ENCODE measurements at places on chromosomes 5 and 9. TPM values are rescaled to one million over a fixed set of nuclear protein-coding genes. Genes with fewer than 3 reads are reported as not detected.

GRCh38 chr5:158026304-158027031 lies 167.5 kb upstream of the CLINT1 start:
- peak; percentile 67 for DNase-seq

DNA sequence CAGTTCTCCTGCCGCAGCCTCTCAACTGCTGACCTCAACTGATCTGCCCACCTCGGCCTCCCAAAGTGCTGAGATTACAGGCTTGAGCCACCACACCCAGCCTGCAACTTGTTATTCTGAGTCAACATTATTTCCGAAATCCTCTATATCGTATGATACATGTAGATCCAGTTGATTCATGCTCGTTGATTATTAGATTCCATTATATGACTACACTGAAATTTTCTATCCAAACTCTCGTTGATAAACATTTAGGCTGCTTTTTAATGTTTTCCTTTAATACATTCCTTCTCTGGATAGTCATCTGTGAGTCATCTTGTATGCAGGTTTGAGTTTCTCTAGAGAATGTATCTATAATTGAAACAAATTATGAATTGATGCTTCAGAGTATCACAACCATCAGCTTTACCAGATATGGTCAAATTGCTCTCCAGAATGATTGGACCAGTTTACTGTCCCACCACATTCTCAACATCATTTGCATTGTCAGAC lies 4.1 kb downstream of the CDK7 start:
- no peak for DNase-seq

DNA sequence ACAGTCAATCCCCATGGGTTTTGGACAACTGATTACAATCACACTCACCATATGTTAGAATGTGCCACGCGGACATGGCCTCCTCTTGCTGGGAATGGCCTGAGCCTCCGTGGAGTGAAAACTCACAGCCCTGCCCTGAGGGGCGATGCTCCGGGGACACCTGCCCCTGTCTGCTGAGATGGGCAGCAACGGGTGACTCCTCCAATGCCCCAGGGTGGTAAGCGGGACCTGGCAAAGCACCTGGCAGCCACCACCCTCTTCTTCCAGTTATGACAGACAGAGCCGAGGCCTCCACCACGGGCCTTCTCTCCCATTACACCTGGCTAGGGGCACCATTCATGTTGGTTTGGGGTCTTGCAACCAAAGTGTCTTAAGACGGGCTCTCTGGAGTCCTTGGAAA lies 94.9 kb upstream of the COL5A1 start:
- no peak for DNase-seq

GRCh38 chr5:149826574-149826973 lies 96.5 kb downstream of the PPARGC1B start:
- no peak for DNase-seq

DNA sequence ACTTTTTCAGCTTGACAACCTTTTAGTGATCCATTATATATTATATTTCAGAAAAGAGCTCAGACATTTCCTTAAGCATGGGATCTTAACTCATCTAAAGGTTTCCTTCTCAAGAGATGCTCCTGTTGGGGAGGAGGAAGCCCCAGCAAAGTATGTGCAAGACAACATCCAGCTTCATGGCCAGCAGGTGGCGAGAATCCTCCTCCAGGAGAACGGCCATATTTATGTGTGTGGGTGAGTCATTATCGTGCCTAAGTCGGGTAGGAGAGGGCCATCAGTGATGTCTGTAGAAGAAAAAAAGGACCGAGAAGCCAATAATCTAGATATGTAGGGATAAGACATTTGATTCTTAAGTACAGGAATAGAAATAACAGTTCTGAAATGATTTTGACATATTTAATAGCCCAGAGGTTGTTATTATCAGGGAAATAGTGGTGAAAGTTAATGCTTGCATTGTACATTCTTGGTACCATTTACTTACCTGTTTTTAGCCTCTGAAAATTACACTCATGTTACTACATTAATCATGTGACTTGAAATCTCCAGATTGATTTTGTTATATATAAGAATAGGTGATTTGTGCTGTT lies 28.2 kb downstream of the MTRR start:
- peak; percentile 4 for DNase-seq

DNA sequence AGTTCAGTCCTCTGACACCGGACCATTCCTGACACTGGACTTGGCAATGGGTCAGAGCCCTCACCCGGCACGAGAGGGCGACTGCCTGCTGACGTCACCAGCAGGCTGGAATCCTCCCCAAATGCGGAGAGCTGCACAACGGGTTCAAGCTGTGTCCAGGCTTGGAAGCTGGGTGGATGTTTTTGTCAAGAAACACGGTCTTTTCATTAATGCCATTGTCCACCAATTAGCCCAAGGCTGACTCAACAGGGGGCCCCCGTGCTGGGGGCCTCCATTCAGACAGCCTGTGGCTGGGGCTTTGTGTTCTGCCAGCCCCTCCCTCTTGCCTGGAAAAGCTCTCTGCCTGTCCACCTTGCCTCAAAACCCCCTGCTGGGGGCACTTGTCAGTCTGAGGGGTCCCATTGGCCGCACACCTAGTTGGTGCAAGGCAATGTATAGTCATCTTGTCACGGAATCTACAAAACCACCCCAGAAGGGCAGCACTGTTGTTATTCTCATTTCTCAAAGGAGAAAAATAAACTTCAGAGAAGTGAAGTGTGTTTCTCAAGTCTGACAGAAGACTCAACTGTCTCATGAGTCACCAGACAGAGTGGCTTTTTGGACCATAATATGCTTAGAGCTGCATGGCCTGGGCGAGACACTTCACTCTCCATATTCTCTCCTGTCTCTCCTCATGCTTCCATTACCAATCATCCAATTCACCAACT lies 24.6 kb downstream of the NDUFA8 start:
- no peak for DNase-seq

GRCh38 chr9:113296796-113297558 lies 6.2 kb downstream of the RNF183 start:
- DNase-seq = no peak

GRCh38 chr5:96615223-96615622 lies 47.0 kb upstream of the CAST start:
- DNase-seq = no peak

DNA sequence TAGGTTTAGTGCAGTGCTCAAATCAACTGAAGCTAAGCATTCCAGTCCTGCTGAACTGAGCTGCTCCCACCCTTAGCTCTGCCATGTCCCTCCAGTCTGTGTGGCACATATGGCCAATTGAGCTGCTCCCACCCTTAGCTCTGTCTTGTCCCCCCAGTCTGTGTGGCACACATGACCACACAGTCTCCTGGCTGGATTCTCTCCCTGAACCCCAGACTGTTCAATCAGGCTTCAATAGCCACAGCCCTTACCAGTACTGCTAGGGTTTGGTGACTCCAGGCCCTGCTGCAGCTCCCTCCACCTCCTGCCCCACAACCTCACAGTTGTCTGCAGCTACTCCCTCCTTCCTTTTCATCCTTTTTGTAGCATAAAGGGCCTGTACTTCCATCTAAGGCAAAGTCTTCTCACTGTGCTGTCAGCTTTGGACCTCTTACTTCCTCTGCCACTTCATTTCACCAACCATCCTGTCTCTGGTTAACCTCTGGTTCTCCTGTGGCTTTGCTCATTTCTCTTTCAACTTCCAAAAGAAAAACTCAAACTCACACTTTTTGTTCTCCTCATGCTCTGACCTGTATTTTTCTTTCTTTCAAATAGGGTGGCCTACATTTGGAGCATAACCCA lies 50.8 kb downstream of the ADAMTS12 start:
- no peak for DNase-seq

GRCh38 chr5:40150896-40151295 lies 528.8 kb upstream of the PTGER4 start:
- no peak for DNase-seq

DNA sequence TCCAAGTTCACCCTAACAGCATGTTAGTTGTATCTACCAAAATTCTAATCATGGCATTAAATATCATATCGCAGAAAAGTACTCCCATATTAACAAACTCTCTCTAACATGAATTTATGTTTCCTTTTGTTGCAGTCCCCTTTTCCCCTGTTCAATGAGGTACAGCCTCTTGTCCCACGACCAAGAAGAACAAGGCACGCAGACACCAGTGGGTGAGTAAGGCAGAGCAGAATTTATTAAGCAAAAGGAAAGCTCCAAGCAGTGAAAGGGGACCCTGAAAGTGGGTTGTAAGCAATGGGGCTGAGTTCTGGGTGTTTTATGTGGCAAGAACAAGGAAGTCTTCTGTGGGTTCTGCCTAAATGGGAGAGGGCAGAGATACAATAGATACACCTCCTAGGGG lies 183.5 kb downstream of the LURAP1L start:
- no peak for DNase-seq

DNA sequence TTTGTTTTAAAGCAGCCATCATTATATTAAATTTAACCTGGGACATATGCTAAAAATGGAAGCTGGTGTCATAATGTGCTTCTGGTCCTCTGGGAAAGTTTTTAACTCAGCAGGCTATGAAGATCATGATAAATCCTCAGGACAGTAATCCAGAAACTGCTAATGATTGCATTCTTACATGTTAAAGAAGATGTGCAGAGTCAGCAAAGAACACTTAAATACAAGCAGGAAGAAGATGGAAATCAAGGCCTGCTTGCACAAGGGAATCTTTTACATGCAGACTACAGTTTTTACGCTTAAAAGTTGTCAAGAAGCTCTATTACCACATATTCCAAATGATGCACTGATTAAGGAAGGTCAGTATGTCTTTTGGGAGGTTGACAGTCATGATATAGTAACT lies 246.0 kb upstream of the PTPRD start:
- no peak for DNase-seq

DNA sequence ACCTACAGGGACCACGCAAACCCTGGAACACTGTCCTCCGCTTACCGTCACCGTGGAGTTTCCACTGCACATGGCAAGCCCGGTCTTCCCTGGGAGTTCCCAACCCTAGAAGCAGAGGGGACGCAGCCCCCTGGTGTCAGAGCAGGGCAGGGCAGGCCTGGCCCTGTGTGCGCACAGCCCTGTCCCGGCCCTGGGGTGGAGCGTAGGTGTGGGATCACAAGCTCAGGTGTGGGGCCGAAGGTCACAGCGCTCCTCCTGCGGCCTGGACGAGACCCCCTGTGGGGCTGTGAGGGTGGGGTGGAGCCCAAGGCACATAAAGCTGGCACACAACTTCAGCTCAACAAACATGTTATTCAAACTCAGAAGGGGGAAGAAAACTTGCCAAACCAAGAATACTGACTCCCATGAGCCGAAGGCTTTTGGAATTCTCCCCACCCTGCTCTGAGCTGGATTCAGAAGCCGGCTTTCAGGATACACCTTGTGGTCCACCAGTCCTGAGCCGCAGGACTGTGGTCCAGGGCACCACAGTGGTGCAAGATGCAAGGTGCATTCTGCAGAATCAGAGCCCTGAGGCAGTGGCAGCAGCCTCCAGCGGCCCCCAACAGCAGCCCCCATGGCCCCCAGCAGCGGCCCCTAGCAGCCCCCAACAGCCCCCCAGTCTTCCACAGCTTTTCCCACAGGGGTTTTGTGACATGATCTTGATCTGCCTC lies 11.8 kb upstream of the EXOC3 start:
- DNase-seq = peak; percentile 35

GRCh38 chr5:92769978-92770377 lies 811.0 kb downstream of the NR2F1-AS1 start:
- DNase-seq = no peak

GRCh38 chr9:87520172-87520683 lies 22.6 kb downstream of the DAPK1 start:
- no peak for DNase-seq

- no peak for DNase-seq
Measured at GRCh38 chr9:70073193-70073592, 29.5 kb downstream of the MAMDC2 start.

DNA sequence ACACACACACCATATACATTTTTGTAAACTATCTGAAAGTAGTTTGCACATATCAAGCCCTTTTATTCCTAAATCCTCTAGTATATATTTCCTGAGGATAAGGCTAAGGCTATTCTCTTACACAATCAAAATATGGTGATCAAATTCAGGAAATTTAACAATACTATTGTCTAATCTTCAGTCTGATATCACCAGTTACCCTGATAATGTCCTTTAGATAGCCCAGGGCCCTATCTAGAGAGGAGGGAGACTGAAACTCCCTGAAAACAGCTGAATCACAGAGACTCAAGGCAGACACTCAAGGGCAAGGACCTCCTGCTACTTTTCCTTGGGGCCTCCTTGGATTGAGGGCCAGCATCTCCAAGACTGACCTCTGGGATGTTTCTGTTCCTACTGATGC lies 30.4 kb downstream of the PTTG1 start:
- no peak for DNase-seq

- no peak for DNase-seq
Measured at GRCh38 chr9:95502248-95502647, 14.5 kb downstream of the PTCH1 start.

DNA sequence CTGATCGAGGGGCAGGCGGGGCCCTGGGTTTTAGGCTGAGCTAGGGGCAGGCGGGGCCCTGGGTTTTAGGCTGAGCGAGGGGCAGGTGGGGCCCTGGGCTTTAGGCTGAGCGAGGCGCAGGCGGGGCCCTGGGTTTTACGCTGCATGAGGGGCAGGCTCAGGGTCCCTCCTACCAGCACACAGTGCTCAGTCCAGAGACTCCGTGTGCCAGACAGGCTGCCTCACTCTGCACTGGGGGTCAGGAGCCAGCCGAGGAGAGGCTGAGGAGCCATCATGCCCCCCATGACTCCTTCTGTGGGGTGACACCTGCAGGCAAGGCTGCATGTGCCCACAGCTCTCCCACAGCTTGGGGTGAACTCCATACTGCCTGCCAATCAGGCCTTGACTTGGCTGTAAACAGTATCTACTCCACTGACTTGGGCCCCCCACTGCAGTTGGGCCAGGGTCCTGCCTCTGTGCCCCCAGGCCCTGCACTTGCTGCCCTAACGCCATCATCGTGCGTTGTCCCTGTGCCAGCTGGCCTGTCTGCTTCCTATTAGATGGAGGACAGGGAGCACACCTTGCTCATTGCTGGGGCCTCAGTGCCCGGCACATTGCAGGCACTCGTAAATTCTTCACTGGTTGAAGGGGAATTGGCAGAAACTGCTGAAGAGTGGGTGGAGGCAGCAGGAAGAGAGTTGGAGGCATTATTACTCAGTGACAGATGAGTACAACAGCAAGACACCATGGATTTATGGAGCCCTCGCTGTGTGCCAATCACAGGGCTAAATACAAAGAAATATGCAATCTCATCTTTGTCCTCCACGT lies 78.6 kb downstream of the AMBP start:
- no peak for DNase-seq

DNA sequence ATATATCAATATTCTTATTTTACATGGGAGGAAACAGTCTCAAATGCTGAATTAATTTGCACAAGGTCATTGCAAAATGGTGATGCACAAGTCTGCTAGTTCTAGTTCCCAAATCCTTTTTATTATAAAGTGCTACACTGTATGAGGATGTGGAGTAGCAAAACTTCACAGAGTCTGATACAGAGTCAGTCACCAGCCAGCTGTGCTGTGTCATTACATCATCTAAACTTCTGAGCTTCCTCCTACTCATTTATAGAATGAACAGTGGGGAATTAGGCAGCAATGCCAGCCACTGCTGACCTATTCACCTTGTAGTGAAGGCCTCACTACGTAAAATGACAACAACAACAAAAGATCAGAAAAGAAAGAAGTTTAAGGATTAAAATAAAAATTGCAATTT lies 357.8 kb downstream of the TMEM167A start:
- DNase-seq = peak; percentile 52

The SLC4A9 gene
- 12.4 TPM for polyA plus RNA-seq

The DMRT3 gene
- polyA plus RNA-seq = 1.2 TPM

The NOL6 gene
- polyA plus RNA-seq = 26.6 TPM

The EFCAB9 gene
- not detected for polyA plus RNA-seq

The ADRB2 gene
- polyA plus RNA-seq = 0.21 TPM

The SLC46A2 gene
- 0.43 TPM for polyA plus RNA-seq

The SPINK6 gene
- polyA plus RNA-seq = not detected

The AHRR gene
- polyA plus RNA-seq = 3.6 TPM

The FBP2 gene
- polyA plus RNA-seq = not detected

The SLC34A1 gene
- 249 TPM for polyA plus RNA-seq

The PPP3R2 gene
- polyA plus RNA-seq = 0.10 TPM
